ENCODE measurements at places on chromosomes 4 and X.

DNA sequence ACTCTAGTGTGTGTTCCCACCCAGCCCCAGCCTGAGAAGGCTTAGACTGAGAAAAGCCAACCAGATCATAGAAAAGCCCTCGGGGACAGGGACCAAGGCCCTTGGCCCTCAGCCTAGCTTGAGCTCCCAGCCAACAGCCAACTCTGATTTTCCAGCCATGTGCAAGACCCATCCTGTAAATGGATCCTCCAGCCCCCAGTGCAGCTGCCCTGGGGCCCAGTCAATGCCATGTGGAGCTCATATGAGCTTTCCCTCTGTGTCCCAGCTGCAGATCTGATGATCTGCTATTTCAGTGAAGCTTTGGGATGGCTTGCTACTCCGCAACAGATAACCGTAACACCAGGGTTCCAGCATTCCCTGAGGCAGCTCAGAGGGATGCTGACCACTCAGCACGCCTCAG, 40.5 kb upstream of the CDKN2AIP start:
- DNase-seq: no peak

DNA sequence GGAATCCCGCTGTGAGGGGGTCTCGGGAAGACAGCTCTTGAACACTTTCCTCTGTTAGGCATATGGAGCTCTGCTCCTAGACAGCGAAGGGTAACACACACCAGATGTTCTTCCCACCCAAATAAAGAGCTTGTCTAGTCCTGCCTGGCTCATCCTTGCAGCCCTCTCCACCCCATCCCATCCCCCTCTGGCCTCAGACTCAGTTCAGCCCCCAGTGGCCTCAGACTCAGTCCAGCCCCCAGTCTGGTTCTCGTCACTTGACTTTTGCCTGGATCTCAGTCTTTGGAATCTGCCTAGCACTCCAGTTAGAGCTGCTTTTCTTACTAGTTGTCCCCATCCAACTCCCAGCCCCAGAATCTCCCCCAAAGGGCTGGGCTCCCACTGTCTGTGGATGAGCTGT, 14.9 kb downstream of the RAB33A start:
- DNase-seq: no peak

GRCh38 chr4:87707279-87707918, 57.3 kb downstream of the DMP1 start:
- DNase-seq: no peak

DNA sequence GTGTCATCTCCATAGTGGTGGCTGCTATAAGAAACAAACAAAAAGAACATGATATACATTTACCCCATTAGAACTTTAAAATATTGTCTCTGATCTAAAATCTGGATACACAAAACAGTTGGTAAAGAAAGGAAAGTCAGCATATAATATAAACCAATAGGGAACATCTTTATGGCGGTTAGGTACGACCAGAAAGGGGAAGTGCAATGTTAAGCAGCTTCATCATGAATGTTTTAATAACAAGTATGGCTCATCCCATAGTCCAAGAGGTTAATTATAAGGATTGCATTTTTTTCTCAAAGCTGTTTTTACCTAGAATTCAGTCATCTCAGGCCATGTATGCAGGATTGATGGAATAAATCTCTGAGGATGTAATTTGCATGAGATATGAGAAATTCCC, 1869.7 kb downstream of the PCDH7 start:
- no peak for DNase-seq

GRCh38 chrX:86946569-86946968, 571.0 kb upstream of the KLHL4 start:
- peak; percentile 2 for DNase-seq

DNA sequence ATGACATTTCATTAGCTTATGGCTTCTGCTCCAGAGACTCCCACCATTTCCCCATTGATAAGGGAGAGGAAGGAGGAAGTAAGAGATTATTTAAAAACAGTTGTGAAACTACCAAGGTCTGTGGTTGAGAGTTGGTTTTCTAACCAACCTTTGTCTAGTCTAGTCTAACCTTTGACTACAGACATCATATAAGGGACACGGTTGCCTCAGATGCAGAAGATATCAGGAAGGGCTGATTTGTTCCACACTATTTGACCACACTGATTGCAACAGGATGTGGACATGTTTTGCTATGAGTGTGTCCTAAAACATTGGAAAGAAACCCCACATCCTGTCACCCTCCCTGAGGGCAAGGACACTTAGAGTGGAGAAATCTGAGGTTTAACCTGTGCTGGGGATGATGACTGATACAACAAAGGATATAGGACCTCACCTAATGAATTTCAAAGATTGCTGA, 53.0 kb downstream of the COQ2 start:
- DNase-seq: no peak

- no peak for DNase-seq
Measured at GRCh38 chrX:5876984-5877596, 351.6 kb downstream of the NLGN4X start.

DNA sequence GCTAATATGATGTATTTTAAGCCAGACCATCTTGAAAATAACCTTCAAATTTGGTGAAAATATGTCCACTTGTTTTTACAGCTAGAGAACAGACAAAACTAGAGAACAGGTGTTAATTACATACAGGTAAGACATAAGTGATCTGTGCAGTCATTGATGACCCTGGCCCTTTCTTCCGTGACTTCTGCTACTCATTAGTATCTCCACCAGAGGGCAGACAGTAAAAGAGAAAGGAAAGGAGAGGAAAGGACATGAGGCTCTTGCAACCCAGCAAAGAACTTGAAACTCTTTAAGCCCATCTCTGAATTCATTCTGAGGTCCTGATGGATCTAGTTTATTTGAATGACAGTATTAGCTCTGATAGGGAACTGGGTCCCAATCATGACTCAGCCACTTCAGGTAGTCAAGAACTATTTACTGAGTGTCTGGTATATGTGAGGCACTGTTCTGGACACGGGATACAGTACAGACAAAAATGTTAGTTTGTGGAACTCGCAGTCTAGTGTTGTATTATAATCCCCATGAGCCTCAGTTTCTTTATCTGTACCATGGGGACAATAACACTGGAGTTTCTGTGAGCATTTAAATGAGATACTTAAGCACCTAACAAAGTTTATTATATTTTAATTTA, 121.0 kb upstream of the TEX13D start:
- peak; percentile 23 for DNase-seq

DNA sequence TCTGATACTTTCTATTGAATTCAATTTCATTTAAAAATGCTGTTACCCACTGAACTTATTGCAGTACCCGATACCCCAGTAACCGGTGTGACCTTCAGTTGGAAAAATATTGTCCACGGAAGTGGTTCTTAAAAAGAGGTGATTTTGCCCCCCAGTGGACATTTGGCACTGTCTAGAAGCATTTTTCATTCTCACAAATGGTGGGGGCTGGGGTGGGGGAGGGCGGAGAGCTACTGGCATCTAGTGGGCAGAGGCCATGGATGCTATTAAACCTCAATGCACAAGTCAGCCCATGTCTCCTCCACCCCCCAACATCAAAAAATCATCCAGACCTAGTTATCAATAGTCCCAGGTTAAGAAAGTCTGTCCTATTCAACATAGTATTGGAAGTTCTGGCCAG, 19.6 kb upstream of the CHM start:
- no peak for DNase-seq
